Bone marrow (tissue), 2 donors: ENCODE measurements at places on chromosomes 7 and 10.

GRCh38 chr7:22826593-22826992 lies 3.9 kb upstream of the TOMM7 start:
- no peak for DNase-seq

GRCh38 chr10:71365366-71365765 lies 31.4 kb upstream of the CDH23 start:
- no peak for DNase-seq

GRCh38 chr10:25843551-25844170 lies 90.4 kb upstream of the MYO3A start:
- DNase-seq = no peak

GRCh38 chr10:21293518-21294356 lies 231.7 kb downstream of the SKIDA1 start:
- no peak for DNase-seq

- no peak for DNase-seq
Observed at GRCh38 chr7:19442016-19442785, 266.6 kb downstream of the POLR1F start.

GRCh38 chr7:45190406-45191165 lies 33.0 kb downstream of the RAMP3 start:
- DNase-seq = no peak

DNA sequence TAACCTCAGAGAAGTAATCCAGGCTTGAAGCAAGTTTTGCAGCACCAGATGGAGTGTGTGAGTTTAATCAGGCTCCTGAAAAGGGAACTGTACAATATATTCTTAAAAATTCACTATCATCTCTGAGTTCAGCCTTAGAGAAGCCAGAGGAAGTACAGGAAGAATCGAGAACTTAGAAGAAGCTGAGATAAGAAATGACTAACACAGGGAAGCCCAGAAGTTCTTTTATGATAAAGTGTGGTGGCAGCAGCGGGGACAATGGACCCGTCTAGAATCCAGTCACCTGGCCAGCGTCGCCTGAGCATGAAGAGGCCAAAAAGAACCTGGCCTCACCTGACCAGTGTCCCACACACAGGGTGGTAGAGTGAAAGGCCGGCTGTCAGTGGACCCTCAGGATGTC lies 161.0 kb downstream of the USP6NL start:
- DNase-seq = peak; percentile 11

- DNase-seq = no peak
Observed at GRCh38 chr7:149880638-149881311, 7.0 kb downstream of the ATP6V0E2 start.

GRCh38 chr10:69071610-69072009 lies 16.3 kb upstream of the SRGN start:
- no peak for DNase-seq

DNA sequence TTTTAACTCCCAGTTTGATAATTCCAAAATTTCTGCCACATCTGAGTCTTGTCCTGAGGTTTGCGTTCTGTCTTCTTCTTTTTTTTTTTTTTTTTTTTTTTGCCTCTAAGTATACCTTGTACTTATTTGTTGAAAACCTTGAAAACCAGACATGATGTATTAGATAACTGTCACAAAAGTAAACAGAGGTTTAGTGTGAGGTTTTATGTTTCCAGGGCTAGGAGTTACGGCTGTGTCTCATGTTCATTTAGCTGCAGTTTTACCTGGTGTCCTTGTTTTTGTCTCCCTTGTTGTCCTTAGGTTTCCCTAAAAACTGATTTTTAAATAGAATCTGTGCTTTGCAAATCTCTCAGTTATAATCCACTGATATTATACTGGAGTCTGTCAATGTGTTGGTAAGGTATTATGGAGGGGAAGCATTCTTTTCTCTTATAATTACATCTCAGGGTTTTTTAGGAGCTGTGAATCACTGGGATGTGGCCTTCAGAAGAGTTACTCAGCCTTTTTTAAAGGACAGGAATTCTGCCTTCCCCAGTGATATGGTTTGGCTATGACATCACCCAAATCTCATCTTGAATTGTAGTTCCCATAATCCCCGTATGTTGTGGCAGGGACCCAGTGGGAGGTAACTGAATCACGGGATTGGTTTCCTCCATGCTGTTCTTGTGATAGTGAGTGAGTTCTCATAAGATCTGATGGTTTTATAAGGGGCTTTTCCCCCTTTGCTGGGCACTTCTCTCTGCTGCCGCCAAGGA lies 95.0 kb downstream of the CDCA7L start:
- no peak for DNase-seq

GRCh38 chr7:35280902-35281301 lies 27.0 kb upstream of the TBX20 start:
- DNase-seq = no peak

DNA sequence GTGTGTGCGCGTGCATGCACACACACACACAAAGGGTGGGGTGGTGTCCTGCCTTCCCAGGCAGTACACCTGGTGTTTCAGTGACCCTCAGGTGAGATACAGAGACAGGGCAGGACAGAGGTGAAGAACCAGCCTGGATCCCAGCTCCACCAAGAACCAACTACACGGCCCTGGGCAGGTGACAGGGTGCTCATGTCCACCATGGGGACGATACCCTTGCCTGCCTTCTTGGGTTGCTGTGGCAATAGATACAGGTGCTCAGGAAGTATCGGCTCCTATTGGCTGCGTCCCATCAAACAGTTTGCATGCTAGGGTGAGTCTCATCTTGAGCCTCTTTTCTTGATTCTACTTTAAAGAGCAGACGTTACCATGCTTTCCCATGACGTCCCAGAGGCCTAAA lies 33.7 kb upstream of the CXCL12 start:
- DNase-seq = no peak

DNA sequence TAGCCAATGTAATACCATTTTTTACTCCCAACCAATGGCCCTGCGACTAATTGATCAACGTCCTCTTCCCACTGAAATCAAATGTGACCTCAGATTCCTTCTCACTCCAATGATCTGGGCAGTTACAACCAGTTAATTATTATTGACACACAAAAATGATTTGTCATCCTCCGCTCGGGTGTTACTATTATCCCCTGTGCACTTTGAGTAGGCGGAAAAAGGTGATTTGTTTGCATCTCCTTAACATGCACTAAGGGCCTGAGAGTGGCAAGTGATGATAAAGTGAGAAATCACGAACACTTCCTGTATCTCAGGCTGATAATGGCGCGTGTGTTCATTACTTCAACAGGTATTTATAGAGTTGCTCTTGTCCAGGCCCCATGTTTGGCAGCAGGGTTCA lies 40.9 kb upstream of the PNLIP start:
- DNase-seq = no peak

DNA sequence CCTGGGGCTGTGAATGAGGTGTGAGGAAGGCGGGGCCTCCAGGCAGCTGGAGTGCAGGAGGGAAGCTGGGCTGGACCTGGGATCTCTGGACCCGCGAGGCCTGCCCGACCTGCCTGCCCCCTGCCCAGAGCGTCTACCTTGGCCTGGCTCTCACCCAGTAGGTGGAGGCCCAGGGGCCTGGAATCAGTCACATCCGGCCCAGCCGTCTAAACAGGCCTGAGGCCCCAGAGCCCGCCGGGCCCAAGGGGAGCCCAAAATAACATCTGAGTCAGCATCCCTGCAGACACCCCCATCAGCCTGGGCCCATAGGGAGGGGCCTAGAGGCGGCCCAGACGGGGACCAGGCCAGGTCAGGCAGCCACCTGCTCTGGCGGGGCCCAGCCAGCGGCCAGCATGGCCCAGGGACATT lies 15.1 kb upstream of the ELN start:
- DNase-seq = no peak

- no peak for DNase-seq
Observed at GRCh38 chr7:51242007-51242691, 74.5 kb downstream of the COBL start.
